Renal cortical epithelial cell (primary cell): ENCODE measurements at places on chromosomes 5 and 9. TPM values are rescaled to one million over a fixed set of nuclear protein-coding genes. Genes with fewer than 3 reads are reported as not detected.
A peak's percentile ranks its signal among the peaks of the same experiment; 100 is the strongest.

GRCh38 chr9:86577420-86578333 lies 223.5 kb upstream of the TUT7 start:
- no peak for DNase-seq

GRCh38 chr9:98790134-98790841 lies 6.1 kb downstream of the ANKS6 start:
- DNase-seq = no peak

FOXE1 gene
- total RNA-seq = 19.6 and 57.1 TPM in 2 replicates

ORM1 gene
- not detected in 2 replicates for total RNA-seq

GRCh38 chr5:38413696-38414095 lies 142.8 kb downstream of the LIFR start:
- DNase-seq = no peak

DNA sequence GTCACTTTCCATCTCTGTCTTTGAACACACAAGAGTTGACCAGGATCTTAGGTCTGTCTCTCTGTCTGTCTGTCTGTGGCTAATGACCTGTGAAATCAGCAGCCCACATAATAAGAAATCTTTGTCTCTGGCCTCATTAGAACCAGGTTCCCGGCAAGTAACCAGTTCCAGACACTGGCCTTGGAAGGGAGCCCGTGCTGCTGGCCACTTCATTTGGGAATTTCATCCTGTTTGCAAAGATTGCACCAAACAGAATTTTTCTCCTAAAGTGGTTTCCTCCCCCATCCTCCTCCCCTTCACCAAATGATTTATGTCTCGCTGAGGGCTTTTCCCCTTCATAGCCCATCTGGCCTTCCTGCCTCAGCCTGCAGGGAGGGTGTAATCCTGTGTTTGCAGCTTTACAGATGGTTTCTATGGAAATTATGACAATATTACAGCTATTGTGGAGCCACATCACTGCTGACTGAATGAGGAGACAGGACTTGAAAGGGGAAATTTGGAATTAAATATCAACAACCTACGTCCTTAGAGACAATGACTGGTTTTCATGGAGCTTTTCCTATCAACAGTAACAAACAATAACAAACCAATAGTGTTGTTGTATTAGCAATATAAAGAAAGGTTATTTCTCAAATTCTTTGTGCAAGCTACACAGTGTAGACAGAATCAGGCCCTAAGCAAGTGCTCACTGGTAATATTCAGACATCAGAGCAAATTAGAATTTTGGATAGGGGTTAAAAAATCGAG lies 25.7 kb downstream of the DPYSL3 start:
- peak; percentile 93 for DNase-seq

GRCh38 chr5:116626945-116627679 lies 52.5 kb upstream of the SEMA6A start:
- peak; percentile 28 for DNase-seq

RFX3 gene
- 1.6 and 10.8 TPM in 2 replicates for total RNA-seq

- no peak for DNase-seq
These were observed 130.2 kb upstream of the IRX4 start for GRCh38 chr5:2012885-2013284.
